Left colon (tissue), 2 donors: ENCODE measurements at places on chromosomes 6 and 20. TPM values are rescaled to one million over a fixed set of nuclear protein-coding genes. Genes with fewer than 3 reads are reported as not detected.

SLCO4A1 gene
- 22.2 TPM for total RNA-seq

RSPH4A gene
- 0.27 TPM for total RNA-seq

OR2J3 gene
- not detected for total RNA-seq

FAM83C gene
- 0.20 TPM for total RNA-seq

RAD21L1 gene
- total RNA-seq: not detected

C6orf58 gene
- not detected for total RNA-seq

- DNase-seq: no peak
These were observed 21.7 kb upstream of the EPB41L1 start for GRCh38 chr20:36132802-36133211.

DNA sequence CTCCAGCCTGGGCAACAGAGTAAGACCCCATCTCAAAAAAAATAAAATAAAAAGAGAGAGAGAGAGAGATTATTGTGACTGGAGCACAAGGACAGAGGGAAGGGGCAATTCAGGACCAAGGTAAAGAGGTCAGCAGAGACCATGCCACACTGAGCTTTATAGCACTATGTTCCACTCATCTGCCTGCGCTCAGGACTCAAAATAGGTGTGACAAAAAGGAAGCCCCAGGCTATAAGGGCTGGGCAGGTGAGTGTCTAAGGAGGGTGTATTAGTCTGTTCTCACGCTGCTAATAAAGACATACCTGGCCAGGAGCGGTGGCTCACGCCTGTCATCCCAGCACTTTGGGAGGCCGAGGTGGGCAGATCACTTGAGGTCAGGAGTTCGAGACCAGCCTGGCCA is 23.1 kb upstream of the SRSF6 start:
- DNase-seq: no peak

DNA sequence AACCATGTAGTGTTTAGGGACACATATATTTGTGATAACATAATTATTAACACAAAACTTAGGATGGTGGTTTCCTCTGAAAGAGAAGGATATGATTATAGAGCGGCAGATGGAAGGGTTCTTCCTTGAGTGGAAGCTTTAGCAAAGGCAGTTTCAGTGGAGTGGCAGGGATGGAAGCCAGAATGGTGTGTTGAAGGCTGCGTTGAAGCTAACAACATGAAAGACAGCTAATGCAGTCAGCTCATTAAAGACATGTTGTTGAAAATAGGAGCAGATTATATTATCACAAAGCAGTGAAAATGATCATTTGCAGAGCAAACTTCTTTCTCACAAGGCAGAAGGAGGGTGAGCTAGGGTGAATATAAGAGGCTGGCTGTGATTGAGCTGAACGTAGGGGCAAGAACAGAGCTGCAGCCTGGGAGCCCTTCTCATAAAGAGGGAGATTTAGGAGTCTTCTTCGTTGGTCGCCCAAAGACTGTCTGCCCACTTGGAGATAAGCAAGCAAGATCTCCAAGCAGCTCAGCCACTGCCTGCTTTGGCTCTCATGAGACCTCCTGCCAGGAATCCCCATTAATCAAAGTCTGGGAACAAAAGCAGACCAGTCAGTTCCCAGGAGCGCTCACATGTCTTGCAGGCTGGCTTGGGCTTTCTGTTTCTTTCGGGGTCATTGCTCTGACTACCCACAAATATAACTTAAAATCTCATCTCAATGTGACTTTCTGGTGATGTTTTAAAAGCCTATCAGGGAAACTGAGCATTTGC is 2.6 kb upstream of the ANKRD6 start:
- DNase-seq: no peak

DNA sequence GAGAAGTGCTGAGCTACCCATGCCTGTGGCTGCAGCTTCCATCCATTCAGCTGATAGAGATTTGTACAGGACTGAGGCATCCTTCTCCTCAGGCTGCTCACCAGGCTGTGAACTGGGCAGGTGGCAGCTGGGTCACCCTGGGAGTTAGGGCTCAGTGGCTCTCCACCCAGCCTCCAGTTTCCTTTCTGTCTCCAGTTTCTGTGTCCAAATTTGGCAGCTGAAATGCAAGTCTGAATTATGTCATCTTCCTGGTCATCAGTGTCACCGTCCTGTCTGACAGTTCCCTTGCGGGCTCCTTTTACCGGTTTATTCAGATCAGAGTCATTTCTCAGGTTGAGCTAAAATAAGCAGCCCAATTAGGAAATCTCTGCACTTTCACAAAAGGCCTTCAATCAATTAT is 93.3 kb downstream of the EDN1 start:
- DNase-seq: no peak

DNA sequence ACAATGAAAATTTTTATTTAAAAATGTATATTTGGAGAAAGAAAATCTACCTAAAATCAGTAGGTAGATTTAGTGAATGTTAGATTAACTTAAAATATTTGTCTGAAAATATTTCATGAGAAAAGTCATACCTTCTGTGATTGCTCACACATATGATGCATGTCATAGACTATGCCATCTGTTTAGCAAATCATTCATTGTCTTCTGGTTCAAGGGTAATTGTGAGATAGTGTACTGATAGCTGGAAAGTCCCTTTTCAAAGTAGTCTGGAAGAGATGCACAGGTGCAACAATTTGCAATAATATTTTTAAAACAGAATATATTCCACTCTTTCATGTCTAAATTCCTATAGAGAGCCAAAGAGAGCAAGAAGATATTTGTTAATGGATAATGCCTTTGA is 21.0 kb upstream of the RNF217 start:
- no peak for DNase-seq

DNA sequence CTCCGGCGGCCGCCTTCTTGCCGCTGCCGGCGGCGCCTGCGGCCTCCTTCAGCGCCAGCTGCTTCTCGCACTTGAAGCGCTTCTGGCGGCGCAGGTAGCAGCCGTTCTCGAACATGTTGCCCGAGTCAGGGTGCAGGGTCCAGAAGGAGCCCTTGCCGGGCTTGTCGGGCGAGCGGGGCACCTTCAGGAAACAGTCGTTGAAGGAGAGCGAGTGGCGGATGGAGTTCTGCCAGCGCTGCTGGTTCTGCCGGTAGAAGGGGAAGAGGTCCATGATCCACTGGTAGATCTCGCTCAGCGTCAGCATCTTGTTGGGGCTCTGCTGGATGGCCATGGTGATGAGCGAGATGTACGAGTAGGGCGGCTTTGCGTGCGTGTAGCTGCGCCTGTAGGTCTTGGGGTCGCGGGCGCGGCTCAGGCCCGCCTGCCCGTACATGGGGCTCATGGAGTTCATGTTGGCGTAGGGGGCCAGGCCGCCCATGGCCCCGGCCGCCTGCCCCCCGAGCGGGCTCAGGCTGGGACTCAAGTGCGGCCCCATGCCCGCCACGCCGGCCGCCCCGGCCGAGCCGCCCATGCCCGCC is 1.9 kb downstream of the FOXA2 start:
- DNase-seq: peak; percentile 34

DNA sequence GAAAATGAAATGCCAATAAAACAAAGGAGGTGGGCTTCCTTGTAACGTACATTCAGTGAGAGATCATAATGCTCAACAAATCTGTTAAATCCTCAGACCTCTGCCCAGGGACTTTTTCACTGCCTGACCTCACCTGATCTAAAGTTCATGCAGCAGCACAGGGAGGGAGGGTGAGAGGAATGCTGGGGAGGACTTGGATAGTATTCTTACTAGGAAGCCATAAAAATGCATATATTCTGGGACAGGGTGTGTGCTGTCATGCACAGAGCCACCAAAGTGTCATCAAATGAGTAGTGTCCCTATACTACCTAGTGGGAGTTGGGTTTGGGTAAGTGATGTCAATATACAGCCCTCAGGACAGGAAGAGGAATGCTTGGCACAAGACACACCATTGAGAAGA is 32.6 kb downstream of the CLIC5 start:
- peak; percentile 35 for DNase-seq

DNA sequence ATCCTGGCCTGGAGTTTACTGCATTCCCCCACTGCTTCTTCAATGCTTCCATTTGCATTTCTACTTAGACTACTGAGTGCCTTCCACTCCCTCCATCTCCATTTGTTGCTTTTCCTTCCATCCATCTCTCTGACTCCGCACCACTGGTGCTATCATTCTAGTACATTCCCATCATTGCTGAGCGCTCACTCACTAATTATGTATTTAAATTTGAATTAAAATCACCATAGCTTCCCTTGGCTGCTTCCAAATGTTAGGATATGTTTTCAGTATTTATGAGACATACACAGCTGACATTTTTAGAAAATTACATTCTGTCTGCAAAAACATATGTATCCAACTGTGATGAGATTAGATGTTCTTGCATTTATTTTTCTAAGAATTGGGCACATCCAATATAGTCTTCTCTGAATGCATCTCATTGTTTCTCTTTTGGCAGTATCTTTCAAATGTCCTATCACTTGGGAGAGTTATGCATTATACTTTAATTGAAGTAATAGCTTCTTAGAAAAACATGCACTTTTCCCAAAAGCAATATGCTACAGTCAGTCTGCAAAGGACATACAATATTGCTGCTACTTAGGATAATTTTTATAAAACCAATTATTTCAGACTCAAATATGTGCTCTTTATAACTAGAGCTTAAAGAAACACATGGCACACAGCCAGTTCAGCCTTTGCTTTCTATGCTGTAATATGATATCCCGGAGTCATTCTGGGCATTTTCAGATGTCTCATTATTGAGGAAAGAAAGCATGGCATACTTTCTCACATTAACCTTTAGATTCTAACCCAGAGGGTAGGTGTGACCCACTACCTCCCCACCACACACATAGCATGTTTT is 12.1 kb upstream of the COL21A1 start:
- no peak for DNase-seq

DNA sequence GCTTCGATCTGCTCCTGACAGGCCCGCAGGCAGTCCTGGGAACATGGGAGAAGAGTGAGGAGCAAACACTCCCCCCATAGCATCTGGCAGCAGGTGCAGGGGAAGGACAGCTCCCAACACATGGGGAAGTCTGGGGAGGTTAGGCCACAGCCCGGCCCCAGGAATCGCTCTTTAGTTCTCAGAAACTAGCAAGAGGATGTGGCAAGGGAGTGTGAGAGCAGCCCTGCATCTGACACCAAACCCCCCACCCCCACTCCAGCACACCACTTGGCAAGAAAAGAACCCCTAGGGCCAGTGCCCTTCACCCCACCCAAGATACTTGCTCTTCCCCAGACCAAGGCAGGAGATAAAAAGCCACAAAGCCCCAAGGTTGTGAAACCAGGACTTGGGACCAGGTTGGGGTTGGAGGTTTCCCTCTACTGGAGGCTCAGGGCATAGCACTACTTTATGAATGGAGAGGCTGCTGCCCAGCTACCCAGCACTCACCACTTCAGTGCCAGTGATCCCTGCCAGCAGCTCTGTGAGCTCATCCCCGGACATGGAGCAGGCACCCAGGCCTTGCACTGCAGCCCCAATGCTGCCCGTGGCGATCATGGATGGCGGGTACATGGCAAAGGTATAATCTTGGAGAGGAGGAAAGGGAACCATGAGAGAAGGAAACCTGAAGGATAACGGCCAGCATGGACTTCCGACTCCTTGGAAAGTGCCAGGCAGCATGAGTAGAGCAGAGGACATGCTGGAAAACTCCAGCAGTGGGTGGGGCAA is 5.4 kb downstream of the CCND3 start:
- peak; percentile 56 for DNase-seq

DNA sequence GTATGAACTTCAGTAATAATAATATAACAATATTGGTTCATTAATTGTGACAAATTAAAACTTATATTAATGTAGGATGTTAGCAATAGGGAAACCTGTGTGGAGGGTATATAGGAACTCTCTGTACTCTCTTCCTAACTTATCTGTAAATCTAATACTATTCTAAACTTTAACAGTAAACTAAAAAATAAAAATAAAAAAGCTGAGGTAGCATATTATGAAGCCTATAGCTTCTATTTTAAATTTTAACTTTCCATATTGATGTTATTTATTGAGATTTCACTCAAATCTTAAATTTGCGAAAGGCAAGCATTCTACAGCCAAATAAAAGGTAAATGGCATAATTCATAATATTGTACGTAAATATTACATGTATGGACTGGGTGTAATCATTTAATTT is 326.4 kb downstream of the MEI4 start:
- DNase-seq: no peak

DNA sequence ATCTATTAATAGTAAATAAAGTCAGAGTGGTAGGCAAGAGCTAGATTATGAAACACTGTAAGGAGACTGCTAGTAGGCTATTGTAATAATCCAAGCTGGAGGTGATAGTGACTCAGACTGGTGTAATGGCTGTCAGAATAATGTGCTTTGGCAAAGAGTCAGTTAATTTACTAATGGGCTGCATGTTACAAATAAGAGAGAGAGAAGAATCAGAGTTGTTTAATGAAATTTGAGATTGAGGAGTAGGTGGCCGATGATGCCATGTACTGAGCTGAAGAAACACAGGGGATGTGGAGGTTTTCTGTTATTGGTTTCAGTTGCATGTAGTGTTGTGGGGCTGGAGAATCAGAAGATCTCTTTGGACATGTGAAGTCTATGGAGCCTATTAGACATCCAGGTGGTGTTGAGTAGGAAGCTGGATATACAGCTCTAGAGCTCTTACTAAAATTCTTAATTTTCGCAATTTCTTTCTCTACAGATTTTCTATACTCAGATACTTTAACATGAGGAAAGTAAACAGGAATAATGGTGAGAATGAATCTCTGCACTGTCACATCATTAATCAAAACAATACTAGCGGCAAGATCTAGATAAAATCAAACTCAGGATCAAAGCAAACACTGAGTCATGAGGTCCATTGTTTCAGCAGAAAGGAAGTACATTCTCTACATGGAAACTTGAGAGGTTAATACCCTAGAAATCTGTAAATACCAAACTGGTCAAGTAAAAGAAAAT is 167.7 kb downstream of the SIM1 start:
- DNase-seq: no peak

DNA sequence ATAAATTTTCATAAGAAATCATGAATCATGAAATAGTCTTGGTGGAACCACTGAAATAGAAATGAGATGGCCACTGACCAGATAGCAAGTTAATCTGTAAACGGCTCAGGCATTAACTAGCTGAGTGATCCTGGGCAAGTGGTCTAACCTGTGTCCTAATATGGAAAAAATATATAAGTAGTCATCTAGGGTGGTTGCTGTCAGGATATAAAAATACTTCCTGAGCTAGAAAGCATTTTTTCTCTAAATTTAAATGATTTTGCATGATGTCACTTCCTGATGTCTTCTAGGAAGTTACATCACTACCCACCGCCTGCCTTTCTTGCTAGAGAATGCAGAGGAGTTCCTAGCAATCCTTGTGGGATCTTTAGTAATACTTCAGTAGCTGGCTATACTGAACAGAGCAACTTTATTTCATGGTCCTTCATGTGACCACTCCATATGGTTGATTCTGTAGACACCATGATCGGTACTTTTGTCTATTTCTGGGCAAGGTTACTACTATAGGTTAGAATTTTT is 228.1 kb upstream of the CEP162 start:
- no peak for DNase-seq
